Stimulated activated CD4-positive, alpha-beta T cell treated with anti-CD3 and anti-CD28 coated beads, Interleukin-12 subunit alpha, Interleukin-12 subunit beta, amount 100 ng/mL, for 48 hours (primary cell): ENCODE measurements at places on chromosomes 3 and 15.

GRCh38 chr3:106746286-106746685 lies 631.0 kb upstream of the CCDC54 start:
- DNase-seq = no peak

DNA sequence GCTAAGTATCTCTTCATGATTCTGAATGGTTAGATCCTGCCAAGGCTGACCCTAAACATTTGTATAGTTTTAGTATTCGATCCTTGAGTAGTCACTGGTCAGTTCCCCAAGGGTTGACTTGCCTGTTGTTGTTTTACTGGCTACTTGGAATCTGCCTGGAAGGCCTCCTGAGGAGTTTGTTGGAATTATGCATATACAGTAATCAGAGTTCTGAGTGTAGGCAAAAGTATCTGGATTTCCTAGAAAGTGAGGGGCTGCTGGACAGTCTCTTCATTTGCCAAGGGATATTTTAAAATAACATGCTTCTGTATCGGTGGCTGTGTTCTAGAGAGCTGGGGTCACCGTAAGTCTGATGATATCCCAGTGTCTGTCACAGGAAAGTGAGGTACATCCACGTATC lies 333.2 kb upstream of the C2CD4B start:
- no peak for DNase-seq

- DNase-seq = no peak
Measured at GRCh38 chr15:79815468-79815867, 81.3 kb downstream of the MTHFS start.

DNA sequence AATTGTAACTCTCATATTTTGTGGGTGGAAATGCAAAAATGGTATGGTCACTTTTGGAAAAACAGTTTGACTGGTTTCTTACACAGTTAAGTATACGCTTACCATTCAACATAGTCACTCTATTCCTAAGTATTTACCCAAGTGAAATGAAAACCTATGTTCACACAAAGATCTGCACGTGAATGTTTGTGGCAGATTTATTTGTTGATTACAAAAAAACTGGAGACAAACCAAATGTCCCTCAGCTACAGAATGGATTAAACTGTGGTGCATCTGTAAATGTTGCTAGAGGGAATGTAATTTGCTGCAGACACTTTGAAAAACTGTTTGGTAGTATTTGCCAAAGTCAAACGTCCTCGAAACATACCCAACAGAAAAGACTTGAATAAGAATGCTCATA lies 29.3 kb downstream of the ACKR2 start:
- no peak for DNase-seq

GRCh38 chr3:52286777-52287110 lies 884 bp upstream of the GLYCTK start:
- DNase-seq = no peak

- peak; percentile 20 for DNase-seq
Measured at GRCh38 chr15:73851689-73852088, 21.7 kb upstream of the TBC1D21 start.

GRCh38 chr15:70017025-70017424 lies 80.7 kb downstream of the TLE3 start:
- DNase-seq = no peak

- DNase-seq = no peak
Measured at GRCh38 chr3:49930922-49931321, 1.3 kb upstream of the MON1A start.

- no peak for DNase-seq
Measured at GRCh38 chr3:111862415-111862814, 3.4 kb downstream of the PHLDB2 start.

DNA sequence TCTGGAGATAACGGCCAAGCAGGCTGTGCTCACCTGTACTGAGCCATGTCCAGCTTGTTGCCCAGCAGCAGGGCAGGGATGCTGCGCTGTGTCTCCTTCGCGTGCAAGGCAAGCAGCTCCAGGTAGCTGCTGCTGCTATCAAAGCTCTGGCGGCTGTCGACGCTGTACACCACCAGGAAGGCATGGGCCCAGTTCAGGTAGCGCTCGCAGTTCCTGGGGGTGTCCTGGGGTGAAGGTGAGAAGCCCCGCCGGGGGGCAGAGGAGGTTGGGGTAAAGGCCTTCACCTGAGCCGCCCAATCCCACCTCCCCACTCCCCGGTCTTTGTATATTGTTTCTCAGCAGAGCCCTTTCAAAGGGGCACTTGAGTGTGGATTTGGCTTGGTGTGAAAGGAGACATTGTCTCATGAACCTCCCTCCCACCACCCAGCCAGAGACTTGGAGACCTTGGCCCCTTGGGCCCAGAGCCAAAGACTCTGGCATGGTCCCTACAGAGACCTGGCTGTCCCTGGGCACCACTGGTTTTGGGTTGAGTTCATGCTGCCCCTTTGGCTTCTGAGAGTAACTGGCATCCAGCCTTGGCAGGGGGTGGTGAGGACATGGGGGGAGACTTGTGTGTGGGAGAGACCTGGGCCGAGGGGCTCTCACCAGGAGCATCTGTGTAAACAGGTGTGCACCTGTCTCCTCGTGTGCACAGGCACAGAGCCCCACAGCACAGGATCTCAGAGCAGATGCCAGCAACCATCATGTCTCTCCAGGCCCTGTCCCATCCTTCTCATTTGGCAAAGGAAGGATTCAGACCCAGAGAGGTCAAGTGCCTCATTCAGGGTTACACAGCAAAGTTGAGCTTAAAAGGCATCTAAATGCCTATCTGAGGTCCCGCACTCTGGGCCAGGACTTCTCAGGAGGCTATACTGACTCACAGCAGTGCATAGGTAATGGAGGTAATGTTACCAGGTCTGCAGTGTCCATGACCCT lies 9.1 kb downstream of the RASL12 start:
- no peak for DNase-seq

GRCh38 chr3:196236223-196236622 lies 19.9 kb downstream of the SLC51A start:
- DNase-seq = no peak

DNA sequence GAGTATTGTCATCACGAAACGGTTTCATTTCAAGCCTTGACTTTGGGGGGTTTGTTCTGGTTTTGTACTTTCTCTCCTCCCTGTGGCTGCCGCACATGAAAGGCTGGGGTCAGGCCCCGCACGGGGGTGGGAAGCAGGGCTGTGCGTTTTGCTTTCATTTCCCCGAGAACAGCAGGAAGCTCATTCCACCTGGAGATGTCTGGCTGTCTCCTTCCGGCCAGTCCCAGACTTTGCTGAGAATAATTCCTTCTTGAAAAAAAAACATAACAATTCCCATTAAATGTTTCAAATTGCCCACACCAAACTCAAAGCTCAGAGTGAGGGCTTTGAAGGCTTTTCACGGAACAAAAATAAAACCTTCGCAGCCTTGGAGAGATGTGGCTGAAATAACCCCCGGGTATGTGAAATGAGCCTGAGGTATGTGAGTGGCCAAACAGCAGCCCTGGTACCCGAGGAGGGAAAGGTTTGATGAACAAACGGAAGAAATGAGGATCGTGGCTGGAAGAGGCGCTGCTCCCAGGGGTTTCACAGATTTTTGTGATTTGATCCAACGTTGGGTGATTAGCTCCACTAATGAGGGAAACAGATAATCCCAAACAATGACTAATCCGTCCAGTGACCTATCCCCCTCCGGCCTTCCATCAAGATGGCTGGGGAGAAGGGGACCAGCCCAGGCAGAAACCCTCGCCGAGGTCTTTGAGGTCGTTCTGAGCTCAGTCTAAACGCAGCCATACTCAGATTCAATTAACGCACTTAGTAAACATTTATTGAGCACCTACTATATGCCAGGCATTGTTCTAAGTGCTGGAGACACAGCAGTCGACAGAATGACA lies 126.9 kb upstream of the MEF2A start:
- DNase-seq = no peak

DNA sequence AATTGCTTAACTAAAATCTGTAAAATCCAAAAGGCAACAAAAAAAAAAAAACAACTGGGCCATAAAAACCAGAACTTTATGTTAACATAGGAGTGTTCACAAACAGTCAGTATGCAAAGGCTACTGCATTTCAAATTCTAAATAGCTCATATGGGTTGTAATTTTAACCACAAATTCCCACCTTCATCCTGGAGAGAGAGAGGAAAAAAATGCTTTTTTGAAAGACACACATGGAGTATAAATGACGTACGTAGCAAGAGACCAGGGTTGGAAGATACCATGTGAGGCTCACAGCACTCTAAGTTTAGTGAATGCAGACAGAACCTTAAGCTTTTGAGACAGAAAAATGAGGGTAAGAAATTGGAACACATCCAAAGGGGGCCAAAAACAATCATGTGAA lies 115.9 kb downstream of the FMN1 start:
- no peak for DNase-seq

GRCh38 chr3:99325402-99325801 lies 313.0 kb upstream of the COL8A1 start:
- DNase-seq = no peak

DNA sequence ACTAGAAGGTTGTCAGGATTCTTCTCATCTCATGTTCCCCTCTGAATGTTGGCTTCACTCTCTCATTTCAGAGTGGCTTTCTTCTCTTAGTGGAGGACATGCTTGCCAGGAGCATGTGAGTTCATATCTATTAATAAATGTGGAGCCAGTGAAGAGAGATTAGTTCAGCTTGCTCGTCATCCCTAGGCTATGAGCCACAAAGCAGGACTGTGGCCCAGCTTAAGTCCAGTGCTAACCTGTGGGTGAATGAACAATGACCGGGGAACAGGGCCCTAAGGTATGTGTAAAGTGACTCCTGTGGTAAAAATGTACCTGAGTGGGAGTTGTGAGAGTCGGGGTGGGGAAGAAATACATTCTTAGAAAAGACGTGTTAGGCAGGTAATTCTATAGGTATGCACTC lies 96.9 kb upstream of the TBL1XR1 start:
- DNase-seq = no peak

DNA sequence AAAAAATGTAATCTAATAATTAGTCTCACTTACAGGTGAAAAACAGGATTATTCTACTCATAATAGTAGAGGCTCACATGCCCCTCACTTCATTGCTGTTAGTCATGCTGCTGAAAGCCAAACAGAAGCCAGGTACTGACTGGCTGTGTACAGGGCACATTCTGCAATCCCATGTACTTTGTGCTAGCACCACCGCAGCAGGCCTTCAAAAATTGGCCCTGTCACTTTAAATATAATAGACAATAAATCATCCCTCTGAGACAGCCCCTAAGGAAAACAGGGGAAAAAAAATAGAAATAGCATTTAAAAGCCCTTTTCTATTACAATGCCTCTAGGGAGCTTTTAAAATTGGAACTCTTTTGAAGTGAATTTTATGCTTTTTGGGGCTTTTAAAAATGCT lies 723.8 kb downstream of the TUSC7 start:
- DNase-seq = no peak

DNA sequence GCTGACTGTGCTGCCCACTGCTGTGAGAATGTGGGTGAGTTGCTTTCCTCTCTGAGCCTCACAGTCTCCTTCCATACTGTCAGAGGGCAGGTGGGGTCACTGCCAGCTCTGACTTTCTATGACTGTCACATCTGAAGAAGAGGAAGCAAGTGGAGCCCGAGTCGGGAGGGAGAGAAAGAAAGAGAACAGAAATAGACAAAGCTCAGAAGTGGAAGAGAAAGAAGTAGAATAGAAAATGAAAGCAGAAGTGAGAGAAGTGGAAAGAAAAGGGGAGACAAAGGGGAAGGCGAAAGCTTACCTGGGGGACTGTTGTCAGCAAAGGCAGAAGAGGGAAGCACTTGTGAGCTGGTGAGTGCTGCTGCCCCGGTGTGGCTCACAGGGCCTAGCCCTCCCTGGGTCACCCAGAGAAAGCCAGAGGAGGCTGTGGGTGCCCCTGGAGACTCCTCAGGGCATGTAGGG lies 57.9 kb downstream of the EPHB1 start:
- DNase-seq = no peak

DNA sequence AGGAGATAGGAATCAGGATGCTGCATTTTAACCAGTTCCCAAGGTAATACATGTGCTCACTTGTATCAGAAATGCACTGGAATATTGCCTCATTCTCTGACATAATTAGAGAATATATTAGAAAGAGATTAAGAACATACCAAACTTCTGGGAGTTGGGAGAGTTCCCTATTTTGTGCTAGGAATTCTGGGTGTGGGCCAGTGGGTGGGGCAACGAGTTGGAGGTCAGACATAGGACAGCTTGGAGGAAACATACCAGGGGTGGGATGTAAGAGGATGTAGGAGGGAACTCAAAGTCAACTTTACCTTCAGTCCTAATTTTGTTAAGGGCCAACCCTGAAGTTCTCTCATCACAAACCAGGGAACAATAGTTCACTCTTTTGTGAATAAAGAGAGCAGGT lies 83.6 kb downstream of the SLC7A14 start:
- DNase-seq = no peak

- DNase-seq = no peak
Measured at GRCh38 chr3:117479095-117479494, 769.5 kb downstream of the TUSC7 start.

DNA sequence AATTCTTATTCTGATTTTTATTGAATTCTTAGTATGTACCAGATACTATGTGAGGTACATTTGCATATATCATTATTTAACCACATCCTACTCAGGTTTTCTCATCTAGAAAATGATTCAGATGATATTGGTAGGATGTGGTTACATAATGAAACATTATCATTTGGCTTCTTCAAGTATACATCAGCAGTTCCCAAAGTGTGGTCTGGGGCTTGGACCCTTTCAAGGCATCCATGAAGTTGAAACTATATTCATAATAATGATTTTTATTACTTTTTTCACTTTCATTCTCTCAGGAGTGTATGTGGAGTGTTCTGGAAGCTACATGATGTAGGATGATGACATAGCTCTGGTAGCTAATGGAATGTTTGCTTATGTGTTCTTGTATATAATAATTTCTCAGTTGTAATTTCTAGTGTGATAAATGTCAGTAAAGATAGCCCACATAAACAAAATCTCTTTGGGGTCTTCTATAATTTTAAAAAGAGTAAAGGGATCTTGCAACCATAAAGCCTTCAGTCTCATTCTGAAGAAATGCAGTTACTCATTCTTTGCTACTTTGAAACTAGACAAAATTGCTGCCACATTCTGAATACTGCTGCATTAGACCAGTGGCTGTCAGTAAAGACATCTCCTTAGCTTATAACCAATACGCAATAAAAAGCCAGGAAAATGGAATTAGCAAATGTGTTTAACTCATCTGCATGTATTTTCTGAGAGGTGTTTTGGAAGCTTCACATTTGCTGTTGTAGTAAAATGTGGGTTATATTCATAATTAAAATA lies 95.8 kb downstream of the PPARG start:
- no peak for DNase-seq

GRCh38 chr3:172087602-172088580 lies 48.5 kb downstream of the FNDC3B start:
- no peak for DNase-seq

DNA sequence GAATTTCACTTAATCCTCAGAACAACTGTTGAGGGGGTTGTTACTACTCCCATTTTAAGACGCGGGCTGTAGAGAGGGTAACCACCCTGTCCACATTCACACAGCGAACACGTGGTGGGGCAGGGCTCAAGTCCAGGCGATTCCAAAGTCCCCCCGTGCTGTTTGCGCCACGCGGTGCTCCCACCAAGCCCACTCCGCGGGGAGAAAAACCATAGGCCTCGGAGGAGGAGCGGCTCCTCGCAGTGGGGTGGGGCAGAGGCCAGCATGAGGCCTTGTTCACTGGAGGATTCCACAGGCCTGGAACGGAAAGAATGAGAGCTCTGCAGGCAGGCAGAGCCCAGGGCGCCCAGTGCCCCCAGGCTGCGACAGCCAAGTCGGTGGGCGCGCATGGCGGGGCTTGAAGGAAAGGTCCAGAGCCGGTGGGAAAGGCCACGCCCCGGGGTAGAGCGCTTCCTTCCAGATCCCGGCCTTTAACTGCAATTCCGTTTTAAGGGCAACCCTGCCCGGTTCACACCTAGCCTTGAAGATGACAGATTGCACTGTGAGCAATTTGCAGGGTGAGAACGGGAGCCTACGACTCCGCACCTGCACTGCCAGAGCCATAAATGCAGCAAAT lies 161.8 kb upstream of the TBL1XR1 start:
- DNase-seq = peak; percentile 34
